Keratinocyte (primary cell): ENCODE measurements at places on chromosomes 3 and 15.

DNA sequence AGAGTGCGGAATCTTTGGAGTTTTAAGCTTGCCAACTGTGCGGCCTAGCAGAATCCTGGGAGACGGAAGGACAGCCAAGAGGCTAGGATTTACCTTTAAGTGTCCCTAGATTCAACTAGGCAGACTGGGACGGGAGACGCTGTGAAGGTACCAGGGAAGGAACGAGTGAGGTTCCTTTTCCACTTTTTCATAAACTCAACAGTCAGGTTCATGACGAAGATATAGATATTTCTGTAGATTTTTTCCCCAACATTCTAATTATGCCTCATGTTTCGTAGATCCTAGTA is 564 bp upstream of the GABPB1 start:
- no peak for DNase-seq

- no peak for DNase-seq
Observed at GRCh38 chr3:86913160-86913559, 77.8 kb downstream of the VGLL3 start.

- no peak for DNase-seq
Observed at GRCh38 chr3:8873740-8874139, 89.5 kb downstream of the RAD18 start.

DNA sequence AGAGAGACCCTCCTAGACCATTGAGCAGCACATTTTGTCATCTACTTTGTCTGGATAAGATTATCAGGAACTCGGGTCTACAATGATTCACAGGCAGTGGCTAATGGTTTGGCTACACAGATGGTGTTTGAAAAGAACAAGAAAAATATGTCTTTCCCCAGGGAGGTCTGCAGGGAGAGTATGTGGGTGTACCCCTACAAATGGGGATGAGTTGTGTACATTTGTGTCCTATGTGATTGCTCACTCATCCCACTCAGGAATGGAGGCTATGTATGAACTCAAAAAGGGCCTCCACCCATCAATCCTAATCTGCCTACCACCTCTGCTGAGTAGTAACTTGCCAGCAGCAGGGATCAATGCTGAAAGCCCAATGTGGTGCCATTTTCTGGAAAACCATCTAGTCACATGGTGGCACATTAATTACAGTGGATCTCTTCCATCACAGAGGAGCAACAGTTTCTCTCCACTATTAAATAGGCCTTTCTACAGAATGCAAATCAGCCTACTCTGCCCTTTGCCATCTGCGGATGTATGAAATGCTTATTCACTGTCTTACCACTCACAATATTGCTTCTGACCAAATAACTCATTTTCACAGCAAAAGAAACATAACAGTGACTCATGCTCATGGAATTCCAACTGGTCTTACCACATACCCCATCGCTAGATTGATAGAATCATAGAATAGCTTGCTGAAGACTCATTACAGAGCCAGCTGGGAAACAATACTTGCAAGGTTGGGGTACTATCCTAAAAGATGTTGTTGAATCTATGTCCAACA is 48.3 kb upstream of the TRIM42 start:
- DNase-seq, result peak; percentile 85

DNA sequence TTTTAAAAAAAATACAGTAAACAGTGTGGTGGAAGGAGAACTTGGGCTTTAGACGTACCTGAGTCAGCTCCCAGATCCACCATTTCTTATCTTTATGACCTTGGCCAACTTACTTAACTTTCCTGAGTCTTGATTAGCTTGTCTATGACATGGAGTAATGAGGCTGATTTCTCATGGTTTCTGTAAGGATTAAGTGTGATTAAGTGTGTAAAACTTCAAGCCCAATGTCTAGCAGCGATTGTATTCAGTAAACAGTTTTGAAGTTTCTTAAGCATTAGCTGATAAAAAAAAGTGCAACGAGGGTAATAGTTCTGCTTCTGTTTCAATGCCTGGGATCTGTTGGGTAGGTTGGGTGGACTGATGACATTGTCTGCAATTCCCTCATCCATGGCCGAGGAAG is 10.8 kb downstream of the TRPM1 start:
- no peak for DNase-seq

- no peak for DNase-seq
Observed at GRCh38 chr3:174488527-174488926, 370.6 kb upstream of the NAALADL2 start.

DNA sequence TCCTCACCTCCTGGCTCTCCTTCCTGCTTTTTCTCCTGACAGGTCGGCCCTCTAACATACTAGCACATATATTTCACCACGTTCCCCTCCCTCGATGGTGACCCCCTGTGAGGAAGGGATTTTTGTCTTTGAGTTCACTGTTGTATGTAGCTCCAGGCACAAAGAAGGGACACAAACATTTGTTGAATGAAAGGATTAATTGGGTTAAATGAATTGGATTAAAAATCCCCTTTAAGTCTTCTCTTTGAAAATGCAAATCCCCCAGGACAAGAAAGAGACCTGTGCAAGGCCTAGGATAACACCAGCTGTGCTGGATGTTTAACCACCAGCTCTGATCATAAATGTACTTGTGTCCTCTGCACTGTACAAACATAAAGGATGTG is 3.3 kb downstream of the CALML4 start:
- DNase-seq, result no peak

DNA sequence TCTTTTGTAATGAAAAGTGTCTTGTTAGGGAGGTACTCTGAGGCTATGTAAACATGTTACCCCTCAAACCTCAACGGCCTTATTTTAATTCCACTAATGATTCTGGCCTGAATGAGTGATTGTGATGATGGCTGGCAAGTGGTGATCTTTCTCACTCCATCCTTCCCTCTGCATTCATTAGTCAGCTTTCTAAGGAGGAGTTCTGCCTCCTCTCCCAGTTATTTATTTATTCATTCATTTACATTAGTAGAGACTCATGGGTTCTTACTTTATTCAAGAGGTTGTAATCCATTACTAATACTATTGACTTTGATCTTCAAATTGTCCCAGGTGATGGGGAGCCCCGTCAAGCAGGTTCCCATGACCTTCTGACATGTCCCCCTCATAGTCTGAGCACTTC is 35.3 kb downstream of the GNB5 start:
- DNase-seq, result no peak

DNA sequence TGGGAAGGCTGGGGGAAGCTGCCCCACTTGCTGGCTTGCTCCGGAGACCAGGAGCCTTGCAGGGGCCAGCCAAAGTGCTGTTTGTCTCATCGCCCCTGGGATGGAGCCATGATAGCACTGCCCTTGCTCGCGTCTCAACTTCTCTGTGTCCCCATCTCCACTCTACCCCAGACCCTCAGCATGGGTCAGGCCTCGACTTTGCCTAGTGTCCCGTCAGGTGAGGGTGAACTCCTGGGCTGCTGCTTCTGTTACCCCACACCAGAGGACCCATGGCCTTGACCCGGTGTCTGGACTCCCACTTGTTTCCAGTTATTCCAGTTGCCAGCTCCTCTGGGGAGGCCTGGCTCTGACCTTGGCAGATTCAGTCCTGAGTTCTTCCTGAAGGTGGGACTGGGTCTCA is 36.5 kb upstream of the DUSP7 start:
- no peak for DNase-seq

- DNase-seq, result no peak
Observed at GRCh38 chr3:188578576-188579363, 424.8 kb downstream of the LPP start.

GRCh38 chr3:128970740-128971047 is 23.2 kb downstream of the CFAP92 start:
- no peak for DNase-seq

DNA sequence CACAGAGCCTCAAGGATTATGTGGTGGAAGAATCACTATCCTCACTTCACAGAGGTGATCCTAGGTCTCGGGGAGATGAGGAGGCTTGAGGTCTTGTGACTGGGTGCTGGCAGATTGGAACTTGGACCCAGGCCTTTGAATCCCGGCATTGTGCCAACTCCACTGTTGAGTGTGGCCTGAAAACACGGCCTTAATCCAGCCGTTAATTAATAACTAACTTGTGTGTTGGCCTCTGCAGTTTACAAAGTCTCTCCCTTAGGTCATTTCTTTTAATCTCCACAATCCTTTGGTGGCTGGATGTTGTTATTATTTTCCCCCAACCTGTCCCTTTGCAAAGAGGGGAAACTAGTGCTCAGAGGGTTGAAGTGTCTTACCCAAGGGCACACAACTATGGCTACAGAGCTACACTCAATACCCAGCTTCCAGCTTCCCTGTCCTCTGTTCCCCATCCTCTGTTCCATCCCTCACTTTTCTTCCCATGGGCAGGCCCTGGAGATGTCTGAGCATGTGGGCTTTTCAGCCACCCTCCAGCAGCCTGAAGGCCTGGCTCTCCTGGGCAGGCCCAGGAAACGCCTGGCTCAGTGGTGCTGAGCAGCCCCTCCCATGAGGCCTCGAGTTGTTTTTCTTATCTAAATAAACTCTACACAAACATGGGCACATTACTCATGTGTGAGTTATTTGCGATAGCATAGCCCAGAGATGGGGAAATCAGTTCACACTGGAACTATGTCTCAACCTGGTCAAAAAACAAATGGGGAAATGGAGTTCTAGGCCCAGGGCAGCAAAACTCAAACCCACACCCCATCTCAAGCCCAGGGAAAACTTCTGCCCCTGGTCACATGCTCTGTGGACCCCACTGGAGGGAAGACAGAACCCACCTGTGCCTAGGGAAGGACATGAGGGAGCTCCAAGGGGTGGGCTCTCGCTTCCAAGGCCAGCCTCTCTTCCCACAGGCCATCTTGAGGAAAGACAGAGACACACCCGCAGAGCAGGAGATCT is 16.8 kb upstream of the SMAD3 start:
- peak; percentile 76 for DNase-seq

DNA sequence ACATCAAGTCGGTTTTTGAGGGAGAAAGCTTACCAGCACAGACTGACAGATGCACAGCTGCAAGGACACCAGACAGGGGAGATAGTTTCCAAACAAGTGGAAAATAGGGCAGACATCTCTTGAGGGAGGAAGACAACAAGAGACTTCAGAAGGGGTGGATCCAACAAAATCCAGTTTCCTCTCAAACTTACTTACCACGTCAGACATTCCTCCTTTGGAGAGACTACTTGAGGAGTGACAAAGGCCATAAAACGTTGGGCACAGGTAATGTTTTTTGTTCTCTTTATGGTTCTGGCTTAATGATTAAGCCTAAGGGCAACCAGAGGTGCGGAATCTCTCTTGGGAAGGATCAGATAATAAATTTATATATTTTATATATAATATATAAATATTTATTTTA is 76.1 kb downstream of the CD200 start:
- DNase-seq, result no peak

- no peak for DNase-seq
Observed at GRCh38 chr3:74045000-74045399, 420.3 kb upstream of the PDZRN3 start.

- no peak for DNase-seq
Observed at GRCh38 chr3:170485696-170486095, 67.0 kb downstream of the CLDN11 start.

DNA sequence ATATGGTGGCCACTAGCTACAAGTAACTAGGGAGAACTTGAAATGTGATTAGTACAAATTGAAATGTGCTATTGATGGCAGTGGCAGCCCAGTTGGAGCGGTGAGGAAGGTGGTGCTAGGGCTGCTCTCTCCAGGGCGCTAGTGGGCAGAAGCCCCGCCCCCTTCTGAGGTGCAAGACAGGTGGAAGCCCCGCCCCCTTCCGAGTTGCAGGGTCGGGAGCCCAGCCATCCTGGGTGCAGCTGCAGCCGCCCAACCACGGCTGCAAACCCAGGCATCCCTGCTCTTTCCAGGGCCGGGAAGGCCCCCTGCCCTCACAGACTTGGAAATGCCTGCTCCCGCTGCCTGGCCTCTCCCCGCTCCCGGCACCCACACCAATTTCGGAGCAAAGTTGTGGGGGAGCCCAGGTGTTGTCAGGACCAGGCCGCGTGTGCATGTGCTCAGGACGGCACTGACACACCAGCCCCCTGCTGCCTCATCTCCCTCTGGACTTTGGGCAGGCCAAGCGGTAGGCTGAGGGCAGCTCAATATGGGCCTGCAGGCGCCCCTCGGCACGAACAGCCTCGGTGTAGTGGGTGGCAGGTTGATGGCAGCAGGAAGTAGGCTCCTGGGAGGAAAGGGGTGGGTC is 10.0 kb downstream of the ATR start:
- DNase-seq, result no peak

DNA sequence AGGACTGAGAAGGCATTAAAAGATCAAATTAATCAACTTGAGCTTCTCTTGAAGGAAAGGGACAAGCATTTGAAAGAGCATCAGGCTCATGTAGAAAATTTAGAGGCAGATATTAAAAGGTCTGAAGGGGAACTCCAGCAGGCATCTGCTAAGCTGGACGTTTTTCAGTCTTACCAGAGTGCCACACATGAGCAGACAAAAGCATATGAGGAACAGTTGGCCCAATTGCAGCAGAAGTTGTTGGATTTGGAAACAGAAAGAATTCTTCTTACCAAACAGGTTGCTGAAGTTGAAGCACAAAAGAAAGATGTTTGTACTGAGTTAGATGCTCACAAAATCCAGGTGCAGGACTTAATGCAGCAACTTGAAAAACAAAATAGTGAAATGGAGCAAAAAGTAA is 149.7 kb upstream of the LRRFIP2 start:
- no peak for DNase-seq

DNA sequence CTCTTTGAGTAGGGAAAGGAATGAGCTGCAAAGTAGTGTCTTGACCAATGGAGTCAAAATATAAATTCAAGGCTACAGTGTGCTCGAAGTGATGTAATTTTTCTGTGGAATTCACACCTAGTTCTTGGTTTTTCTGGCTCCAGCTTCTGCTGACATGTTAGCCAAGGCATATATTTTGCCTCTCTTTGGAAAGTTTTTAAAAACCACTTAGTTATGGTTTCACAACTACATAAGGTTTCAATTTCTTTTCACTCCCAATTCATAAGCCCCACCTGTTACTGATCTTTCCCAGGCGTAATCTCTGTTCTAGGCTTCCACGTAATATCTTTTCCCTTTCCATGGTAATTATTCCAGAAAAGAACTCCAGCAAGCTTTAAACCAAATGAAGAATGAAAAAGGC is 46.9 kb downstream of the GADL1 start:
- no peak for DNase-seq

DNA sequence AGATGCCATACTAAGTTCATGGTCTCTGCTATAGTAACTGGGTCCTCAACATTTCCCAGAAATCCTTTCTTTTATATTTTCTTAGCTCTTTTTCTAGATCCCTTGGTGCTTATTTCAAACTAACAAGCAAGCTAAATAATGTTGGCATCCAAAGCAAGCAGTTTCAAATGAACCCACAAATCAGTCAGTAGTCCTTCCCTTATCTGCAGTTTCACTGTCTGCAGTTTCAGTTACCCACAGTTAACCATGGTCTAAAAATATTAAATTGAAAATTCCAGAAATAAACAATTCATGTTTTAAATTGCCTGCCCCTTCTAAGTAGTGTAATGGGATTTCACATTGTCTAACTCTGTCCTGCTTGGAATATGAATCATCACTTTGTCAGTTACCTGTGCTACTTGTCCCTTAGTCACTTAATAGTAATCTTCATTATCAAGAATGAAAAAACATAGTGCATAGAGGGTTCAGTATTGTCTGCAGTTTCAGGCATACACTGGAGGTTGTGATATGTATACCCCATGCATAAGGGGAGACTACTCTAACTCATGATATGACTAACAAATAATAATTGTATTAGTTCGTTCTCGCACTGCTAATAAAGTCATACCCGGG is 633.7 kb downstream of the MECOM start:
- DNase-seq, result no peak
